GDM1 (cell line): ENCODE measurements at places on chromosomes 16 and 17.

DNA sequence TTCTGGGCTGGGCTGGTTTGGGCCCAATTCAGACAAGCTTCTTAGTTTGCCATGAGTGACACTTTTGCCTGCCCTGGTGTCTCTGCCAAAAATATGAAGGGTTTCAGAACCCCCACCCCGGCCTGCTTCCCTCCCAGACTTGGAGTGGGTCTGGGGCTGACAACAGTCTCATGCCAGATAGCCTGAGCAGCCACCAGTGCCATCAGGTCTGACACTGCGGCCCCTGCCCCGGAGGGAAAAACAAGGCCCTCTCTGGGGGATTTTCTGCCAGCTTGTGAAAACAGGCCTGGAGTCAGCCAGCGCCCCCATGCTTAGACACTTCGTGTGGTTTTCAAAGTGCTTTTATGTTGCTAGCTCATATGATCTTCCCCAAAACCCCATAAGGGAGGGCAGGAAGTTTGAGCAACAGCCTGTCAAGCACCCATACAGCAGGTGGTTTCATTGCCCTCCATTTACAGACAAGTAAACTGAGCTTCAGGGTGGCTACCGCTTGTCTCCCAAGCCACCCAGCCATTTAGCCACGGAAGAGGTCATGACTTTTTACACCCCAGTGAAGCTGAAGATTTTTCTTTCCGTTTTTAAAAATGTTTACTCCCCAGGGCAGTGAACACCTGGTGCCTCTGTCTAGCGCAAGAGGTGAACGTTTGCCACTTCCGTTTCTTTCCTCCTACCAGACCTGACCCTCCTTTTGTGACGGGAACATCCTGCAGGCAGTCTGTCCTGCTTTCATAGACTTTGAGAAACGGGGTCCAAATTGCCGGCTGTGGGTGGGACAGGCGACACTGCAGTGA lies 300.6 kb downstream of the SEC14L1 start:
- peak; percentile 48 for DNase-seq

- peak; percentile 38 for DNase-seq
Observed at GRCh38 chr16:22007509-22008214, at the start of gene MOSMO. Gene MOSMO (plus strand): TSS chr16:22008111. CDS start chr16:22008302, 191 bp downstream.

- DNase-seq = no peak
Observed at GRCh38 chr16:3999479-4000325, 116.5 kb downstream of the ADCY9 start.

DNA sequence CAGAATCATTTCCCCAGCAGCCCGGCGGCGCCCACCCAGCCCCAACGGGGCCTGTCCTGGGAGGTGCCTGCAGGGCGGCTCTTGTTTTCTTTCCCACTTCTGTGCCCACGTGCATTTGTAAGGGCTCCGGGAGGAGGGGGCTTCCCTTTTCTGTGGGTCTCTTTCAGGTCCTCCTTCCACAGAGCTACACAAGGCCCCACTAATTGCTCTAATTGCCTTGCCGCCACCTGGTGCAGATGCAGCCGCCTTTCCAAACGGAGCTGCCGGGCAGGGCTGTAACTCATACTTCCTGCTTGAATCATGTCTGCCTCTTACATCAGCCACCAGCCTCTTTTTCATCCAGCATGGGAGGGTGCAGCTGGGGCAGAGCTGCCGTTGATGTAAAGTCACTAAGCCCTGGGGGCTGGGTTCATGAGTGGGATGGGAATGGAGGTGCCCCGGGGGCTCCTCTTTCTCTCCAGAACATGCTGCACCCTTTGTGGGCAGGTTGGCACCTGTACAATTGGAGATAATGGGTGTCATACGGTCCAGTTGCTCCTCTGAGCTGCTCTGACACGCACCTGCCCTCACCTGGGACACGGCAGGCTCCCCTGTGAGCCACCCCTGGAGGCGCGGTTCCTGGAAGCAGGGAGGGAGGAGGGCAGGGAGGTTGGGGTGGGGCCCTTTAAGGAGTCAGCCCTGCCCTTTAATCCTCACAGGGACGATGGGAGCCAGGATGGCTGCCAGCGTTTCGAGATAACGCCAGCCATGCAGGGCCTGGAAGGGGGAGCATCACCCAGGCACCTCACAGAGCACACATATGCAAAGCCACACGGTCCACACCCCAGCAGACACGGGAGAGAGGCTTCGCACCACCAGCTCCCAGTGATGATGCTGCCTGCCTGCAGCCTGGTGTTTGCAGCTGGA lies 41.1 kb upstream of the KLHDC4 start:
- DNase-seq = peak; percentile 21

- DNase-seq = no peak
Observed at GRCh38 chr17:8887834-8888703, 20.6 kb upstream of the PIK3R6 start.

- DNase-seq = no peak
Observed at GRCh38 chr17:81576621-81577277, 24.6 kb upstream of the FAAP100 start.

DNA sequence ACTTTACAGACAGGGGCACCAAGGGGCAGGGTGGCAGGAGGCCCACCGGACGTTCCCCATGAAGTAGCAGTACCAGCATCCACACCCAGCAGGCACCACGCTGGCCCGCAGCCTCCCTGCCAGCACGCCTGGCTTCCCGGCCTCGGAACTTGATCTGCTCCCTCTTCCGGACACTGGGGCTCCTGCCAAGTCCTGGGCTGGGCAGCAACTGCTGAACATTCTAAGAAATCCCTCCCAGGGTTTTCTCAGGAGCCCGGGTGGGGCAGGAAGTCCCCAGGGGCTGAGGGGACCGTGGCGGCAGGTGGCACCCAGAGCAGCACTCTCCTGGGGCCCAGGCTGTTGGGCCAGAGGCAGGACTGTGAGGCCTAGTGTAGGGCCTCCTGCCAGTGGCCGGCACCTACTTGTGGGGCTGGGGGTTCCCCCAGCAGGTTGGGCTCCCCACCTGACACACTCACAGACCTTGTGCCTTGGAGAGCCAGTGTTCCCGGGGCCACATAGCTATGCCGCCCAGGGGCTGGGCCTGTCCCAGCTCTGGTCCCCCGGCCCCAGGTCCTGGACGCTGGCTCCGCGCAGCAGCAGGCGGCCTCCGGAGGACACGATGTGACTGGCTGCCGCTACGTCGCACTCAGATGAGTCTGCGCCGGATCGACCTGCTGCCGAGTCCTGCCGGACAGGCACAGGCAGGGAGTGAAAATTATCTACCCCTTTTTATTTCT lies 86.2 kb upstream of the CBX4 start:
- DNase-seq = no peak

DNA sequence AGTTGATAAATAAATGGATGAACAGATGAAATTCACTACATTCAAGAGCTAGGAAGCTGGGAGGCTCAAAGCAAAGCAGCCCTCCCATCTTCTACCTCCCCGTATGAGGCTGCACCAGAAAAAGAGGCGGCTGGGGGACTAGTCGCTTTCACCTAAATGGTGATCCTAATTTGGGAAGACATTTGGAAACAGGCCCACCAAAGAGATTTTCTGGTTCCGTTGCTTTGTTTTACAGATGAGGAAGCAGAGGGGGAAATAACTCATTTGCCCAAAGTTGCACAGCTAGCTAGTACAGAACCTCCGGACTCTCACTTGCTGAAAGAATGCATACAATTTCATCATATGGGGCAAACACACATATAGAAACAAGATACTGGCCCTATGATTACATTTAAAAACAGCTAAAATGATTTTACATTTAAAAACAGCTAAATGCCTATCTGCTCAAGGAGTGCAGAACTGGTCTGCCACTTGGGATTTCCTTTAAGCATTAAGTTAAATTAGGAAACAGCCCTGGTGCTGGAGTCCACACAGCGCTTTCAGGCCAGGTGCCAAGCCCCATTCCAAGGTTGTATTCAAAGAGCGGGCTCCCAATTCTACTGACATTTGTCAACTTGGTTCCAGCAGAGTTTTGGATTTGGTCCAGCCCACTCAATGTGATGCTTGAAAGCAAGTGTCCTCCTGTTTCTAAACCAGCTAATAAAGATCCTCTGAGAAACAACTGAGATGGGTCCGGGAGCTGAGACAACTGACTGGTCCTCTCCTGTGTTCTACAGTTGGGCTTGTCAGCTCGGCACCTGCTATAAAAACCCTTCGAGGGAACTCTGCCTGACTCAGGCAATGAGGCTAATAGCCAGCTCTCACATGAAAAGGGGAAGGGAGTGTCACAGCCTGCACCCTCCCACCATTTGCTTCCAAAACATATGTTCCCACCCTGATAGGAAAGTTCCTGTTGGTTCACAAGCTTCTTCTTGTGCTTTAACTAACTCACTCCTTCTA lies 11.7 kb downstream of the ERN1 start:
- DNase-seq = peak; percentile 15

DNA sequence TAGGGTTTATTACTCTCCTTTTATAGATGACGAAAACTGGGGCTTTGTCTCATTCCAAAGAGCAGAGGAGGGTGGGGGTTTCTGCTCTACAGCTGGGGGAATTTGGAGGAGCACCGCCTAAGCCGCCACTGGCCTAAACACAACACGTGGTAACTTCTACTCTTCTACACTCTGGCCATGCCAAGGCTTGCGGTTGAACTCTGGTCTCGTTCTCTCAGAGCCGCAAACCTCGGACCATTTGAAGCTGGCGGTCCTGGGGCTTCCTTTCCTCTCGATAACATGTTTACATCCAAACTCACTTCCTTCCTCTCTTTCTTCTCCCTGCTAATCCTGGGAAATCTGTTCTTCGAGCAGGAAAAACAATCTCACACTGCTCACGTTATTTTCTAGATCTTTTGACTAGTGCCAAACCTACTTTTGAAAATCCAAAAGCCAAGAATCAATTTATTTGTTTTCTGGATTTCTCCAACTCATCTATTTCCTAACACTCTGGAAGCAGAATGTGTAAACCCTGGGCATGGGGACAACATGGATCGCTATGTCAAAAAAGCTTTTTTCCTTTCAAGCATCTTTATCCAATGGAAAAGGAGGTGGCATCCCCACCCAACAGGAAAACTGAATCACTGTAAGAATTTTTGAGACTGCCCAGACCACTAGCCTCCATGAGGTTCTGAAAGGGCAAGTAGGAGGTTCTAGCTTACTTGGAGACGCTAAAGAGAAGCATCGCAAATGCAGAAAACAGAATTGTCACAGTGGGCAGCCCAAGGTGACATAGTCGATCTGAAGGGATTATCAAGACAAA lies 13.6 kb upstream of the EEF2K start:
- DNase-seq = peak; percentile 43

GRCh38 chr16:53159781-53160436 lies 105.1 kb downstream of the CHD9 start:
- DNase-seq = peak; percentile 1

GRCh38 chr17:436571-436970 lies 84.0 kb upstream of the RPH3AL start:
- DNase-seq = no peak

- DNase-seq = no peak
Observed at GRCh38 chr17:73787076-73788059, 143.1 kb upstream of the SDK2 start.

- DNase-seq = no peak
Observed at GRCh38 chr17:75352079-75352569, 53.4 kb downstream of the GRB2 start.

DNA sequence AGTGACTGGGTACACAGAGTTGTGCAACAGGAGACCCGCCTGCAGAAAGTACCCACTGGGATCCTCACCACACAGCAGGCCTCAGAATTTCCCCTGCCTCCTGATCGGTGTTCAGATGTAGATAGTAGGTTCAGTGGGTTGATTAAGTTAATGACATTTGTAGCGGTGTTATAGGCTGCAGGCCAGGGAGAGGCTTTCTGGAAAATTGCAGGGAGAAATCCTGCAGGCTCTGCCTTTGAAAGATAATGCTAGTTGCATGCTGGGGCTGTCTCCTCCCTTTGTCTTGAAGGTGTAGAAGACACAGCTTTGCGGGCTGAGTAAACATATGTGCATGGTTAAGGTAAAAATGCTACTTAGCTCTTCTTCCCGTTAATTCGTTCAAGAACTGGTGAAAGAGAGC lies 406.3 kb upstream of the RBFOX1 start:
- no peak for DNase-seq

DNA sequence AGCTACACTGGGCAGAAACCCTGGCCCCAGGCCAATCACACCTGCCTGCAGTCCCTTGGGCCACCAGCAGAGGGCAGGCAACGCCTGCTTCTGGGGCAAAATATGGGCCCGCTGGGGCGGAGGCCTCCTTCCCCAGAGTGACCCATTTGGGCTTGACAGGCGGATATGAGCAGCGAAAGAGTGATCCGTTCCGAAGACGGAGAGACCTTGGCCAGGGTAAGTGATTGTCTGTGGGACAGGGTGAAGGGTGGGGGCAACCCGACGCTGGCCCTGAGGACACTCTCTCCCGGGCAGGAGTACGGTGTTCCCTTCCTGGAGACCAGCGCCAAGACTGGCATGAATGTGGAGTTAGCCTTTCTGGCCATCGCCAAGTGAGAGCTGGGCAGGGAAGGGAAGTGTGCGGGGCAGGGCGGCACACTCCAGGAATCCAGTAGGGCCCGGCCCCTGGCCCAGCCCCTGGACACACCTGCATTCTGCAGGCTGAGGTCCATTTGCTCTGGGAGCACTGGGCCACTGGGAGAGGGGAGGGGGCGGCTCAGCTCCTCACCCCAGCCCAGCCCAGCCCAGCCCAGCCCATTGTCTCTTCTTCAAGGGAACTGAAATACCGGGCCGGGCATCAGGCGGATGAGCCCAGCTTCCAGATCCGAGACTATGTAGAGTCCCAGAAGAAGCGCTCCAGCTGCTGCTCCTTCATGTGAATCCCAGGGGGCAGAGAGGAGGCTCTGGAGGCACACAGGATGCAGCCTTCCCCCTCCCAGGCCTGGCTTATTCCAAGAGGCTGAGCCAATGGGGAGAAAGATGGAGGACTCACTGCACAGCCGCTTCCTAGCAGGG lies 3.5 kb upstream of the NHERF1 start:
- peak; percentile 49 for DNase-seq

- no peak for DNase-seq
Observed at GRCh38 chr17:74525781-74526288, 5.4 kb downstream of the CD300LB start.

DNA sequence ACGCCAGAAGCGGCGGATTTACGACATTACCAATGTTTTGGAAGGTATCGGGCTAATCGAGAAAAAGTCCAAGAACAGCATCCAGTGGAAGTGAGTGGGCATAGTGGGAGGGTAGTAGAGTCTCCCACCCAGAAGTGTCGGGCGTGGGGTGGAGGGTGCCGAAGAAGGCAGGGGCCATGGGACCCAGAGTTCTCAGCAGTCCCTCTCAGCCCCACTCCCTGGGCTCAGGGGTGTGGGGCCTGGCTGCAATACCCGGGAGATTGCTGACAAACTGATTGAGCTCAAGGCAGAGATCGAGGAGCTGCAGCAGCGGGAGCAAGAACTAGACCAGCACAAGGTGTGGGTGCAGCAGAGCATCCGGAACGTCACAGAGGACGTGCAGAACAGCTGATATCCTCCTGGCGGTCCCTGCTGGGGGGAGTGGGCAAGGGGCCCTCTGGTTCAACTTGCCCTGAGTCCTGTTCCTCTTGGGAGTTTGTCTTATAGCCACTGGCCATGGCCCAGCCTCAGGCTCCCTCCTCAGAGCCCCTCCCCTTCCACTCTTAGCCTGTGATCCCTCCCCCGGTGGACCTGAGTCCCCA lies 916 bp downstream of the E2F4 start:
- DNase-seq = no peak

- no peak for DNase-seq
Observed at GRCh38 chr17:78709119-78709681, 72.9 kb downstream of the CYTH1 start.

GRCh38 chr16:57686577-57686976 lies 8.0 kb upstream of the DRC7 start:
- no peak for DNase-seq
